ENCODE measurements at places on chromosomes 1 and 21.

GRCh38 chr1:234768569-234769283 lies 158.7 kb upstream of the IRF2BP2 start:
- no peak for DNase-seq

- DNase-seq = peak; percentile 21
Observed at GRCh38 chr1:217048104-217048707, 325.0 kb upstream of the ESRRG start.

GRCh38 chr21:42174173-42174572 lies 44.8 kb upstream of the ABCG1 start:
- DNase-seq = no peak

DNA sequence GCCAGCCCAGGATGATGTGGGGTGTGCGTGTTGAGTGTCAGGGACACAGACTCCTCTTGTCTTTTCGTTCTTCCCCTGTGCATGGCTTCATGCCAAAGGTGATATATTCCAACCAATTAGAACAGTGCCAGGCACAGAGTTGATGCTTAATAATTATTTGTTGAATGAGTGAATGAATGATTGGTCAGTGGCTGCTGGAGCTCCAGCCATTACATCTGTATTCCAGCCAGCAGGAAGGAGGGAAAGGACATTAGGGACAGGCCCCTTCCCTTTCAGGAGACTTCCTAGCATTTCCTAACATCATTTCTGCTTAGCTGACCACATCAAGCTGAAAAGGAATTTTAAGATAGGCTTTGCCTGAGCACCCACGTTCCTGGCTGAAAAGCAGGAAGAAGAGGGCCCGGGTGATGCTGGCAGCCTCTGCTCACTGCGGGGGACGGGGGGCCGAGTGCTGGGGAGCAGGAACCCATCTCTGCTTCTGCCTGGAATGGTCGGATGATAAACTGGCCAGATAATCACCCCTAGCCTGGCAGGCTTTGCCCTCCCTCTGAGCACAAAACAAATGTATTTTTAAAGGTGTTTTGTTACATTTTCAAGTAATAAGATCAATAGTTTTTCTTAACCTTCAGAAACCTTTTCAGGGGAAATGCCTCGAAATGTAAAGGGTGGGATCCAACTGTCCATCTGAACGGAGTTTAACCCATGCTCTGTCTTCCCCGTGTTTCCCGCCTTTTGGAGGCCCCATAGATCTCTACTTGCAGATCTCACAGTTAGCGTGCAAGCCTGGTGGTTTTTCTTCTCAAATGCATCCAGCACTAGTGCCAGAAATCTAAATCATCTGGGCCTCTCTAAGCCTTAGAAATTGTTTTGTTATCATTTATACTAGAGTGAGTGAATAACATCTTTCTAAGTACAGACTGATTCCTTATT lies 39.0 kb downstream of the SLC37A1 start:
- DNase-seq = no peak

- DNase-seq = no peak
Observed at GRCh38 chr21:28267449-28267848, 725.2 kb downstream of the LTN1 start.

DNA sequence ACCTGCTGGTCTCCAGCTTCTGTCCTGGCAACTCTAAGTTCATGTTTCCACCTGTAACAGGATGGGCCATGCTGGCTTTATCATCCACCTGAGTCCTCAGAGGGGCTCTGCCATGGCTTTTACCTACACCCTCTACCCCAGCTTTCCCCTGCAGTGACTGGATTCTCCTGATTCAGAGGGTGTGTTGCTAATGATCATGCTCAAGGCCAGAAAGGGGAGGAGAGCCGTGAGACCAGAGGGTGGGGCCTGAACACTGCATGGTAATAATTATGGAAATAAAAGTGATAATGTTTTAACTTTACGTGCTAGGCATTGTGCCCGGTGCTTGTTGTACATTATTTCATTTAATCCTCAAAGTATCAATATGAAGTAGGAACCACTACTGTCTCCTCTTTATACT lies 53.3 kb downstream of the CNIH3 start:
- DNase-seq = no peak

Measured in cardiac muscle cell (in vitro differentiated cells and primary cell).